ENCODE measurements at places on chromosomes 7 and 10.
A peak's percentile ranks its signal among the peaks of the same experiment; 100 is the strongest.

GRCh38 chr7:17613338-17614041 is 315.0 kb downstream of the AHR start:
- no peak for DNase-seq

DNA sequence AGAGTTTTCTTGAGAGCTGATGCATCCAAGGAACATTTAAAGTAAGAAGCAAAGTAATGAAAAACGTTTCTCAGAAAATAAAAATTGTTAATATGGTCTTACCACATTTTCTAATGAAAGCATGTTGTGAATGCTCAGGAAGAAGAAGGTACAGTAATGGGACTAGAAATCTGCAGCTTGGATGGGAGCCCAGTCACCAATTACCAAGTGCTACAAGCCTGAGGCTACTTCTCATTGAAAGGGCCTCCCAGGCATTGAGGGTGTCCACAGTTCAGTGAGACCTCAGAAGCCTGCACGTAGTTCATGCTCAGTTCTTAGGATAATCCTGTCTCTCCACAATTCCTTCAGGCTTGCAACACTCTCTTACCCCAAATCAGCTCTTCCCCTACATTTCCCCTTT is 17.6 kb downstream of the PTN start:
- no peak for DNase-seq

GRCh38 chr7:11480143-11480542 is 351.9 kb downstream of the THSD7A start:
- DNase-seq: peak; percentile 77

DNA sequence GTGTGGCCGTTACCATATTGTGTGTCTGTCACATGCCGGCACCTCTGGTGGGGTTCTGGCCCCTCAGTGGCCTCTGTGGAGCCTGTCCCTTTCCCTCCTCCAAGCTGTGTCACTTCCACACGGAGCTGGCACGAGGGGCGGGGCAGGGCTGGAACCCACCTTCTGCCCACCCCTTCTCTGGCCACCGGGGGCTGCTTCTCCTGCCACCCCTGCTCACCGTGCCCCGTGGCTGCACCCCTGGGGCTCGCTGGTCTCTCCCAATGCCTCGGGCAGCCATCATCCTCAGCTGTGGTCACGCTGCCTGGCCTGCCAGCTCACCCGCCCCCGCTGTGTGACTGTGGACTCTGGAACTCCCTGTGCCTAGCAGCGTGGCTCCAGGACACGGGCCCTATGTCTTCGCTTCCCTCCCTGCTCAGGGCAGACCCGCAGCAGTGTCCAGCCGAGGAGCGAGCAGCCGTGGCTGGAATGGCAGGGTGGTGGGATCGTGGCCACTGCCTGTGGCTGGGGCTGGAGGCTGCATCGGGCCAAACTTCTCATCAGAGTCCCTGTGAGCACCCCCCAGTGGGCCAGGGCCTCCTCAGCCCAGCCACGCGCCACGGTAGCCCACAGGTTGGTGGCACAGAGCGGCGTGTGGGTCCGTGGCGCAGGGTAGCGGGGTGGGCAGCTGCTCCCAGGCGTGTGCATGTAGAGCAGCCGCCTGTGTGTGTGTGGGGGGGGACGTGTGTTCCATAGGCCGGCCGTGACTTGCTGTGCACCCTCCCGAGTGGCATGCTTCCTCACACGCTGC is 8.1 kb downstream of the TTYH3 start:
- no peak for DNase-seq

GRCh38 chr7:7080802-7081201 is 101.5 kb upstream of the C1GALT1 start:
- no peak for DNase-seq

Data from foreskin melanocyte (primary cell).